Suppressor macrophage treated with lipopolysaccharide for 1 hour (primary cell): ENCODE measurements at places on chromosomes 6 and 20.

DNA sequence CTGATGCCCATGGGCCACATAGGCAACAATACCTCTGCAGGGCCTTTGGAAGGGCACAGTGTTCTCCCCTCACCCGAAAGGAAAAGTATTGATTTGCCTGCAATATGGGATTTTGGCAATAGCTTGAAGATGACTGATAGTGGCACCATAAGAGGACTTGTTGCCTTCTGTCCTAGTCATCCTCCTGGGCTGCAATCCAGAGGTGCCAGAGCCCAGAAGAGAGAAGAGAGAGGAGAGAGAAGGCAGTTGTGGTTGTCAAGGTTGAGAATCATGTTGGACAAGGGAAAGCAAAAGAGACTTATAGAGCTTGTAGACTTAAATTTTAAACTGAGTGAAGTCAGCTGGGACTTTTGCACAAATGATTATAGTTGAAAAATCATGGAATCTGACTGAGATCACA lies 14.6 kb downstream of the HDGFL1 start:
- DNase-seq, result no peak

GRCh38 chr6:166449036-166449435 lies 66.3 kb upstream of the MPC1 start:
- DNase-seq, result no peak

GRCh38 chr20:44754554-44754953 lies 8.9 kb downstream of the KCNK15 start:
- no peak for DNase-seq

DNA sequence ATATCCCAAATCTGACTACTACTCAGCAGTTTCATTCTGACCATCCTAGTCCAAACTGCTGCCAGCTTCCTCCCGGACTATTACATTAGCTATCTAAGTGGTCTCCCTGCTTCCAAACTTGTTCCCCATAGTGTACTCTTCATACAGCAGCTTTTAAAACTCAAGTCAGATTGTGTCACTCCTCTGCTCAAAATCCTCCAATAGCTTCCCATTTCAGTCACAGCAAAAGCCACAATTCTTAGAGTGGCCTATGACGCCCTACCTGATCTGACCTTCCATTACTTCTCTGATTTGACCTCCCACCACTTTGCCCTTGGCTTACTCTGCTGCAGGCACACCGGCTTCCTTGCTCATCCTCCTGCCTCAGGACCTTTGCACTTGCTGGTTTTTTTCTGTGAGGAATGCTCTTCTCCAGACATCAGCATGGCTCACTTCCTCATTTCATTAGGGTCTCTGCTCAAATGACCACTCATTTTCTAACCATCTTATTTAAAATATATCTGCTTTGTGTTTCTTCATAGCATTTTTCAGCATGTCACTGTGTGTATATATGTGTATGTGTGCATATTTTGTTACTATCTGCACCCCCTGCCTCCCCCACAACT lies 111.1 kb upstream of the DTNBP1 start:
- peak; percentile 38 for DNase-seq

- DNase-seq, result peak; percentile 26
These were observed 117.5 kb upstream of the SAMD5 start for GRCh38 chr6:147390909-147391536.
